ENCODE measurements at places on chromosomes 2 and 18. TPM values are rescaled to one million over a fixed set of nuclear protein-coding genes. Genes with fewer than 3 reads are reported as not detected.

- no peak for DNase-seq
These were observed 25.5 kb upstream of the ITGA4 start for GRCh38 chr2:181431674-181432073.

DNA sequence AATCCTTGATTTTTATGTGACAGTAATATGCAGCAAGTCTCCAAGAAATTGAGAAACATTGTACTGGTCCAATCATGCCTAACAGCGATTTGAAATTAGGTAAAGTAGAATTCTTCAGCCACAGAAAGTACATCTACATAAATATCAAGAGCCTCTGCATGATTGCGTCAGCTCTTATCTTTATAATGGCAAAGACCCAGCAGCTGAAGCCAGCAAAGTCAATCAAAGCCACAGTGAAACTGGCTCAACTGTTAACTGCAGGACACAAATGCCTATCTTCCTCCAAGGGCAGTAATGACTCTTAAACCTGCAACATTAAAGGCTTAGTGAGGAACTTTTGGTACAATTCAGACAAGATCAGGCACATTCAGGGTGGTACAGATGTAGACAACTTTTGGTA lies 102.5 kb downstream of the BARD1 start:
- no peak for DNase-seq

GRCh38 chr2:207082619-207083018 lies 83.1 kb downstream of the KLF7 start:
- no peak for DNase-seq

G6PC2 gene
- not detected for total RNA-seq

CYP26B1 gene
- total RNA-seq = 11.7 TPM

GRCh38 chr2:205688417-205689200 lies 6.3 kb downstream of the NRP2 start:
- DNase-seq = no peak

DNA sequence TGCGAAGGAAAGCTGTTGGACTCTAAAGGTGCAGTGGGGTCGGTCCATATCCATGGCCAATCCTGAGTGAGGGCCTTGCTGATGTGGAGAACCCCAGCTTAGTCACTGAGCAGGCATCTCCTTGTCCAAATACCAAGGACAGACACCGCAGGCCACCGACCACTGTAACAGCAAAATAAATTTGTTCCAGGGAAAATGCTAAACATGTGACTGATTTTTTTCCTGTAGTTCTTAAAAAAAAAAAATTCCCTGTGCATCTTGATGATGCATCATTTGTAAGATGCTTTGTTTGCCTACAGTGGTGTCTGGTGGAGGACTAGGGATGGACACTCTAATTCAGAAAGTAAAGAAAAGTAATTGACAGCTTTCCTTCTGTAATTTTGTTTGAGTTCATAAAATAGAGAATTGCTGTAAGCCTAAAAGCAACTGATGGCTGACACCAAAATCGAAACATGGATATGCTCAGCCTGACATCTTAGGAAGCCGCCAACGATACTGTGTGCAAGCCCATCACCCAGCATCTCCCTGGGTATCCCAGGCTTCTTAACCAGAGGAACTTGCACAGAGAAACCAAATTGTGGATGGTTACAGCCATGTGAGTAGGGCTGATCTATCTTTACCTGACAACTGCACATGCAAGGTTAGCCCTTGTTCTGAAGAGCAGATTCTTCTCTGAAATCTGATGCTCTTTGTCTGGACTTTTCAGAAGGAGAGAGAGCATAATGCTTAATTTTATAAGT lies 188.6 kb downstream of the ARL4C start:
- no peak for DNase-seq

GRCh38 chr2:201444746-201445465 lies 6.4 kb downstream of the TRAK2 start:
- no peak for DNase-seq

MPV17 gene
- 45.7 TPM for total RNA-seq

TOGARAM2 gene
- total RNA-seq = 1.2 TPM

- no peak for DNase-seq
These were observed 1633.5 kb downstream of the SUCLG1 start for GRCh38 chr2:82825410-82826090.

DNA sequence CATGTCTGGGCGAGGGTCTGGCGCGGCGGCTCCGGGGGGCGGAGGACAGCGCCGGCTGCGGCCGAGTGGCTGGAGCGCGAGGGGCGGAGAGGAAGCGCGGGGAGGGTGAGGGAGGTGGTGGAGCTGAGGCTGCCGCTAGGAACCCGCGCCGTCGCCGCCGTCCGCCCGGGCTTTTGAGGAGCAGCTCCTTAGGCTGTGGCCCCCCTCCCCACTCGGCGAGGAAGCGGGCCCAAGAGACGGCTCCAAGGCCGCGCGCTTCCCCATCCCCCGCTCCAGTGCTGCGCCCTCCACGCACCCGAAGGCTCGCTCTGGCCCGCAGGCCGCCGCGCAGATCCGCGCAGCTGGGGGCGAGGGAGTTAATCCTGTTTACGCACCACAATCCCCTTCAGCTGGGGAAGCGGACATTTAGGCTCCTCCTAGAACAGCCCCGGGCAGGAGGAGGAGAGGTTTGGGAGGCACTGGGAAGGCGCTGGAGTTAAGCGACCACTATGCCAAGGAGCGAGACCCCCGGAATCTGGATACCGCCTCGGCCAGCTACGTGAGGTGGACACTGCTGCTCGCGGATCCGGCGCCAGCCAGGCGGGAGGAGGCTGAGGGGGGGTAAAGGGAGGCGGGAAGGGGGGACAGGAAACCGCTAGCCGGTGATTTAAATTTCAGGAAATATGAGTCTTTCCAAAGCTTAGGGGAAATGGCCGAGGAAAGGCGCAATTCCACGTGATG lies at the start of gene CNRIP1:
Gene CNRIP1 (minus strand): TSS at position 552 of the 720 bp plus-strand sequence. CDS start 549 bp downstream, at position 3.
- peak; percentile 95 for DNase-seq

GRCh38 chr2:83051538-83052170 lies 1407.4 kb downstream of the SUCLG1 start:
- DNase-seq = no peak

SLC8A1 gene
- 36.8 TPM for total RNA-seq

GRCh38 chr18:58776084-58776483 lies 88.6 kb upstream of the ZNF532 start:
- DNase-seq = no peak

DNA sequence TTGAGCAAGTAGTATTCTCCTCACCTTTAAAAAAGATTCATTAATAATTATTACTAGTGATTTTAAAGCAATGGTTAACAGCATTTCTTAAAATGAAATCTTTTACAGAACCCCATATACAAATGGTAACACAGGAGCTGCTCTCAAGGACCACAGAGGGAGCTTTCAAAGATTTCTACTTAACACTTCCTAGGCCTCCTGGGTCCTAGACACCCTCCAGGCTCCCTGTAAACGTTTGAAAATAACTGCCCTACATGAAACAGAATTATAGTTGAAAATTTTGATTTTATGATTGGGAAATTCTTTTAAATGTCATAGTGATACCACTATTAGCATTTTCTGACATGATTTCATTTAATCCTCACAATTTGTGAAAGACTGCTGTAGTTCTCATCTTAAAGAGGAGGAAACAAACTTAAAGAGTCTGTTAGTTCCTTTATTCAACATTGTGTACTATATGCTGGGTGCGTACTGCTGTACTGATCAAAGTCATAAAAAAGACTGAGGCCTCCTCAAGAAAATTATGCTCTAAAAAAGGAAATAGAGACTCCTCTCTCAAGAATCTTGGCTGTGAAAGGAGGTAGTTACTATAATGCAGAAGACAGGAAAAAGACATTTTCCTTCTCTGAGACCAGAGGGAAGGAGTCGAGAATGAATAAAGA lies 10.6 kb downstream of the CUL3 start:
- no peak for DNase-seq

AGFG1 gene
- total RNA-seq = 32.7 TPM

MPP4 gene
- 0.18 TPM for total RNA-seq

DNA sequence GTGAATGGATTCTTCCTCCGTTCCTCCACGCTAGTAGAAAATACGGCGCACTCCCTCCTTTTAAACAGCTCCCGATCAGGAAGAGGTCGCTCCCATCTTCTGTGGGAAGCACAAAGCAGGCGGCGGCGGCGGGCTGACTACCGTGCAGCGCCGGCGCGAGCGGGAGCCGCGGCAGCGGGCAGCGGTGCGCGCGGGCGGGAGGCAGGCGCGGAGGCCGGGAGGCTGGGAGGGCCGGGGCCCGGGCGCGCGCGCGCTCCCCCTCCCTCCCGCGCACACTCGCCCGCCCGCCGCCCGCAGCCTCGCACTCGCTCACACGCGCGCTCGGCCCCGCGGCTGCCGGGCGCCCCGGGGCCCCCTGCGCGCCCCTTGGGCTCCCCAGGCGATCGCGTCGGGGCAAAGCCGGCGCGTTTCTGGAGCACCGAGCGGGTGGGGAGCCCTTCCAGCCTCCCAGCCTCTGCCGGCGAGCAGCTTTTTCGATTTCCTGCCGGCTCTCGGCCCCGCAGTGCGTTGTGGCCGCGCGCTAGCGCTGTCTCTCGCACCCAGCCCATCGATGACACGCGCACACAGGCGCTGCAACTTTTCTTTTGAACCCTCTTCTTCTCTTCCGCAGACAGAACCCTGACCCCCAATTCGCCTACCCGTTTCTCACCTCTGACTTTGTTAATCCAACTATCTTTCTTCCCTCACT lies at the start of gene SLC8A1:
Gene SLC8A1 (minus strand): TSS at position 173 of the 688 bp plus-strand sequence.
- DNase-seq = no peak

RMDN2 gene
- 5.1 TPM for total RNA-seq

ALPG gene
- not detected for total RNA-seq

- no peak for DNase-seq
These were observed 1899.8 kb upstream of the PIK3C3 start for GRCh38 chr18:40055262-40055661.

GRCh38 chr2:134728163-134728562 lies 9.4 kb upstream of the TMEM163 start:
- no peak for DNase-seq

DNA sequence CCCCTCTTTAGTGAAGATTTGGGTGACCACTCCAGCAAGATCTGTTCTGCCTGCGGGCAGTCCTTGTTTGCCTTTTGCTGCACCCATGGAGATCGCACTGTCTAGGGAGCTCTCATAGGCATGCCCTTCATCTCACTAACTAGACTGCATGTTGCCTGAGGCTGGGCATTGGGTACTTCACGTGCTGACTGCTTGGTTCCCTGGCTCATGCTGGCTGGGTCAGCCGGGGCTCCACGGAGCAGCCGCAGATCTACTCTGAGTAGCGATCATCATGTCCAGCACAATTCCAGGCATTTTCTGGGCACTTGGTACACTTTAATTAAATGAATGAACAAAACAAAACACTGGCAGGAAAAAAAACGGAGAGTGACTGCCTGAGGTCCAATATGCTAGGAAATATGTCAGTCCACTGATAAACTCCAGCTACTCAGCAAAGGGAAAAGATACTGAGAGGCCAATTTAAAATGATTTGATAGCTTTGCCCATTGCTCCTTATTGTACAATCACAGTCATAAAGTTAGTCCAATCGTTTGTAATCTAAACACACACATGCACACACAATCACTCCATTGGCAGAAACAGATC lies 220.3 kb downstream of the C1D start:
- DNase-seq = no peak

- DNase-seq = no peak
These were observed 16.6 kb downstream of the THUMPD2 start for GRCh38 chr2:39762448-39762847.

GPR45 gene
- total RNA-seq = not detected

GULP1 gene
- 32.8 TPM for total RNA-seq

DNA sequence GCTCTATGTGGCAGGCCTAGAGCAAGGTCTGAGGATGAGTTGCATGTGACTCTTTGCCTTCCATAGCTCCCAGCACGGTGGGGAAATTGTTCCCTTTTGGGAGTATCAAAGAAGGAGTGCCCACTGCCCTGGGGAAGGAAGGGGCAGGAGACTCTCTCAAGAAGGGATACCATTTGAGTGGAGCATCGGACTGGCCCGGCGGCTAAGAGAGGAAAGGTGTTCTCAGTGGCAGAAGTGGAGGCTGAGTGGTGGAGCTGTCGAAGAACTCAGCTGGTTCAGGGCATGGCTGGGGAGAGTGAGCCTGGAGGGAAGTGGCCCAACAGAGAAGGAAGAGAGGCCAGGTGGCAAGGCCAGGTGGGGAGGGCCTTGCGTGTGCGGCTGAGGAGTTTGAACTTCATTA lies 235.2 kb downstream of the DYSF start:
- no peak for DNase-seq

SLC19A3 gene
- 1.2 TPM for total RNA-seq

TMEM169 gene
- total RNA-seq = 2.8 TPM

DNA sequence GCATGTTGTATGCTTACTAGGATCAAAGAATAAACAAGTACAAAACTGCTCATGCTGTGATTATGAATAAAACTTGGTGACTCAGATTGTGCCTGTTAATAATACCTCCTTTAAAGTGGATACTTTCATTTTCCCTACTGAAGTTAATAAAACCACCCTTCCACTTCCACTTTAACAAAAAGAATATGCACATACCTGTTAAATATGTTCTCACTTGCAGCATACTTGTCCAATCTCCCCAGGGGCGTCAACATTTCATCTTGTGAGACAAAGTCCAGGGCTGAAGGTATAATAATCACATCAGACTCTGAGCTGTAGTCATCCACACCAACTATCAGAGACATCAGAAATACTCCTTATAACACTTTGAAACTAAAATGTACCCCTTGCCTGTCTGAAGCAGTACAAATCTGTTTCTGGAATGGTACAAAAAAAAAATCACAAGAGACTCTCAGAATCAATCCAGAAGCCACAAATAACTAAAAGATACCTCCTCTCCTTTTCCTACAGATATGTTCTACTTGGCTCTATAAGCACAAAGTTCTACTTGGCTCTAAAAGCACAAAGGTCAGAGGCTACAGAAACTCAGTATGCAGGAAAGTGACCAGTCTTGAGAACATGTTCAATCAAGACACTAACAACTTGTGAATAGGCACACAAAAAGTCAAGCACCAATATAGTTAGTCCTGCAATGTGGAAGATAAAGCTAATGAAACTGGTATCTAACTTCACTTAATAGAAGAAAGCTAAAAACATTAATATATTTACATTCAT lies 19.3 kb downstream of the PPP4R1 start:
- DNase-seq = peak; percentile 37

NABP1 gene
- total RNA-seq = 8.8 TPM

IRS1 gene
- 9.2 TPM for total RNA-seq

RAX gene
- not detected for total RNA-seq

- DNase-seq = no peak
These were observed 917.8 kb downstream of the EPHA4 start for GRCh38 chr2:220654322-220654721.

- DNase-seq = peak; percentile 39
These were observed 891 bp downstream of the CAB39 start for GRCh38 chr2:230713331-230714135.
